Melanocyte of skin (primary cell): ENCODE measurements at places on chromosomes 7 and 10. TPM values are rescaled to one million over a fixed set of nuclear protein-coding genes. Genes with fewer than 3 reads are reported as not detected.

The ANKRD1 gene
- total RNA-seq, result not detected in 2 replicates

The PARD3 gene
- total RNA-seq, result 27.5 and 47.3 TPM in 2 replicates

The MRLN gene
- total RNA-seq, result not detected in 2 replicates

The MEOX2 gene
- not detected in 2 replicates for total RNA-seq

The CCDC136 gene
- total RNA-seq, result 4.8 and 8.0 TPM in 2 replicates

The OPN4 gene
- total RNA-seq, result not detected in 2 replicates

The NEBL gene
- under 0.01 and 0.36 TPM in 2 replicates for total RNA-seq

The CYP3A5 gene
- under 0.01 TPM in 1 of 2 replicates, not detected in the other for total RNA-seq

The REPIN1 gene
- total RNA-seq, result 75.9 and 79.4 TPM in 2 replicates

The GJD4 gene
- total RNA-seq, result not detected in 2 replicates

The MYPN gene
- 0.33 and 0.93 TPM in 2 replicates for total RNA-seq

The CELF2 gene
- total RNA-seq, result 145 and 179 TPM in 2 replicates

The MAP3K8 gene
- 5.1 and 8.3 TPM in 2 replicates for total RNA-seq

The PRRT4 gene
- total RNA-seq, result 1.00 and 1.1 TPM in 2 replicates

The C10orf105 gene
- total RNA-seq, result not detected in 2 replicates

The GJC3 gene
- 0.36 and 0.69 TPM in 2 replicates for total RNA-seq

The GTF2IRD1 gene
- total RNA-seq, result 6.5 and 6.9 TPM in 2 replicates

The CACNA2D1 gene
- total RNA-seq, result 18.9 and 30.2 TPM in 2 replicates

The ZP3 gene
- 1.5 and 2.8 TPM in 2 replicates for total RNA-seq

The BMPR1A gene
- total RNA-seq, result 47.0 and 50.4 TPM in 2 replicates

The PDE1C gene
- 0.15 and 0.33 TPM in 2 replicates for total RNA-seq

The NRF1 gene
- 15.3 and 19.1 TPM in 2 replicates for total RNA-seq

The AKR1D1 gene
- total RNA-seq, result not detected in 2 replicates

The FAM237B gene
- total RNA-seq, result not detected in 2 replicates

The PARP12 gene
- total RNA-seq, result 75.4 and 127 TPM in 2 replicates

The SPAM1 gene
- not detected in 2 replicates for total RNA-seq

The SLC18A2 gene
- total RNA-seq, result not detected in 2 replicates

The OR6B1 gene
- not detected in 2 replicates for total RNA-seq

The LOXL4 gene
- 0.33 and 1.1 TPM in 2 replicates for total RNA-seq

The IGFBP1 gene
- not detected in 2 replicates for total RNA-seq

The MSMB gene
- not detected in 2 replicates for total RNA-seq

The BMPER gene
- 1.1 TPM in 1 of 2 replicates, not detected in the other for total RNA-seq

The SPDYE9 gene
- not detected in 2 replicates for total RNA-seq

The OR2A1 gene
- 0.34 TPM in 1 of 2 replicates, not detected in the other for total RNA-seq

The TMEM178B gene
- total RNA-seq, result 0.36 and 1.7 TPM in 2 replicates

The CLCN1 gene
- not detected in 2 replicates for total RNA-seq

The IGF2BP3 gene
- total RNA-seq, result 42.3 and 90.1 TPM in 2 replicates

The ARL4A gene
- total RNA-seq, result 18.2 and 20.6 TPM in 2 replicates

The CTBP2 gene
- total RNA-seq, result 108 and 117 TPM in 2 replicates

The TRIM73 gene
- total RNA-seq, result 0.31 and 0.67 TPM in 2 replicates

The UBN2 gene
- total RNA-seq, result 6.0 and 6.2 TPM in 2 replicates

The KCNH2 gene
- total RNA-seq, result not detected in 2 replicates

The GPR15LG gene
- total RNA-seq, result not detected in 2 replicates

The GPR141 gene
- total RNA-seq, result not detected in 2 replicates

The EBLN1 gene
- not detected in 2 replicates for total RNA-seq

The MYH16 gene
- total RNA-seq, result under 0.01 TPM in 1 of 2 replicates, not detected in the other

The PAXIP1 gene
- total RNA-seq, result 7.2 and 11.6 TPM in 2 replicates

The PCGF5 gene
- 30.0 and 30.1 TPM in 2 replicates for total RNA-seq

The ST8SIA6 gene
- 28.0 and 35.2 TPM in 2 replicates for total RNA-seq

The PLXNA4 gene
- under 0.01 TPM in 2 replicates for total RNA-seq

The LRMDA gene
- 29.9 and 37.8 TPM in 2 replicates for total RNA-seq

The PRTFDC1 gene
- total RNA-seq, result 1.00 and 1.5 TPM in 2 replicates

The ICA1 gene
- total RNA-seq, result 10.3 and 12.4 TPM in 2 replicates

The INPP5A gene
- 19.6 and 21.0 TPM in 2 replicates for total RNA-seq

The SEMA3E gene
- not detected in 2 replicates for total RNA-seq

The ADCK2 gene
- total RNA-seq, result 31.0 and 33.8 TPM in 2 replicates

The CCDC172 gene
- total RNA-seq, result not detected in 2 replicates
